Stimulated activated CD4-positive, alpha-beta T cell treated with anti-CD3 and anti-CD28 coated beads, Interleukin-15, amount 100 ng/mL, for 1 hour (primary cell): ENCODE measurements at places on chromosomes 16 and 17.
A peak's percentile ranks its signal among the peaks of the same experiment; 100 is the strongest.

DNA sequence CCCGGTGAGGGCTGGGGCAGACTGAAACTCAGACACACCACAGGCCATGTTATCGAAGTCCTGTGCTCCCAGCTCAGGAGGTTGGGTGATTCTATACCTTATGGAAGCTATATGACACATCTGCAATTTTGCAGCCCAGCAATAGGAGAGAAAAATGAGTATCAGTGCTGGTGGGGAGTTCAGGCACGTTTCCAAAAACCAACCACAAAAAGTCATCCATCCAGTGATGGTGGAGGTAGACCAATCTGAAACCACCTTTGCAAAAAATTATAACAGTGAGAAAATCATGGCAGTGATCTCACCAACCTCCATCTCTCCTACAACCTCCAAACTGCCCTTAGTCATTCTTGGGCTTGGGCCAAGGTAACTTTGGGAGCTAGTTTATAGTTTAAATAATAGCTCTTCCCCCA, 327.9 kb downstream of the SLC39A11 start:
- no peak for DNase-seq

- no peak for DNase-seq
Observed at GRCh38 chr17:30395398-30396022, 16.8 kb downstream of the CPD start.

GRCh38 chr16:68473358-68474070, 25.2 kb upstream of the SMPD3 start:
- no peak for DNase-seq

- peak; percentile 65 for DNase-seq
Observed at GRCh38 chr17:3754458-3755334, 31.0 kb downstream of the HASPIN start.

DNA sequence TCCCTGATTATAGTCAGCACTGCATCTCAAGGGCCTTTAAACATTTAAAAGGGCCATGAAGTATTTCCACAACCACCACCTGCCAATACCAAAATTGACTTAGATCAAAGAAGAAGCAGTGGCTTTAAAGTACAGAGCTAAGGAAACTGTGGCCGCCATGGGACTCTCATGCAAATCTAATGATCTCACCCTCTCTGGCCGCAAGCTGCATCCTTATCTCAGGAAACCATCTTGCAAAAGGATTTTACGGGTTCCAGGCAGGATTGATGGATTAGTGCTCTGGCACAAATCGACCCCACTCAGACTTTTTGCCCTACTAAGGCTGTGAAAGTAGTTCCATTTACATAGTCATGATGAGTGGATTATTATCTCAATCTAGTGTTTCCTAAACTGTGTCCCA, 22.6 kb downstream of the CDRT4 start:
- no peak for DNase-seq

GRCh38 chr17:20315821-20316220, 151.5 kb downstream of the LGALS9B start:
- DNase-seq, result no peak
